ENCODE measurements at places on chromosomes 2 and 18.

DNA sequence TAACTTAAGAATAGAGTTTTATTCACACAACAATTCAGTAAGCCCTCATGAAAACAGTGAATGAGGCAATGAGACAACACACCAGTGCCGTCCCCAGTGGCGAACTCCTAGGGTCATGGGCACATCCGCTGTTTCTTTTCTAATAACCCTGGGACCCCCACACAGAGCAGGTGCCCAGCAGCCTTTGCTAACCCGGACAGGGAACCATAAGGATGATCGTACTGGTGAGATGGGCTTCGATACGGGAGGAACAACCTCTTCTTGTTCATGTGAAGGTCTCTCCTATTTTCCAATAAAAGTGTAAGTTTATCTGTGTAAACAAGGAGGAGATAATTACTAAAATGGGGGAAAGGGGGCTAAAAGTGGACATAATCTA, 97.4 kb upstream of the MGAT4A start:
- DNase-seq = no peak

- no peak for DNase-seq
Measured at GRCh38 chr2:205054789-205055188, 509.5 kb downstream of the PARD3B start.

- no peak for DNase-seq
Measured at GRCh38 chr2:30695749-30696148, 111.5 kb downstream of the CAPN13 start.

DNA sequence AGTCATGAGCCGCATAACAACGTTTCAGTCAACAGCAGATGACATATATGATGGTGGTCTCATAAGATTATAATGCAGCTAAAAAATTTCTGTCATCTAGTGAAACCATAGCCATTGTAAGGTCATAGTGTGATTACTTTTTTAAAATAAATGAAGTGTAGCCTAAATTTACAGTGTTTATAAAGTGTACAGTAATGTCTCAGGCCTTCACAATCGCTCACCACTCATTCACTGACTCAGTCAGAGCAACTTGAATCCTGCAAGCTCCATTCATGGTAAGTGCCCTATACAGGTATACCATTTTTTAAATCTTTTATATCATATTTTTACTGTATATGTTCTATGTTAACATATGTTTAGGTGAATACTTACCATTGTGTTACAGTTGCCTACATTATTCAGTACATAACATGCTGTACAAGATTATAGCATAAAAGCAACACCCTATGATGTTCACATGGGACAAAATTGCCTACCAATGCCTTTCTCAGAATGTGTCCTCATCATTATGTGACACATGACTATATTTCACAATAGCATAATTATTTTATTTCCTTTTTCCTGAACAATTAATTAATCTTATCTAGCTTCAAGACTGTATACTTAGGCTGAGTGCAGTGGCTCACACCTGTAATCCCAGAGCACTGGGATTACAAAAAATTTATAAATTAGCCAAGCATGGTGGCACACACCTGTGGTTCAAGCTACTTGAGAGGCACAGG, 1115.9 kb upstream of the ZEB2 start:
- no peak for DNase-seq

DNA sequence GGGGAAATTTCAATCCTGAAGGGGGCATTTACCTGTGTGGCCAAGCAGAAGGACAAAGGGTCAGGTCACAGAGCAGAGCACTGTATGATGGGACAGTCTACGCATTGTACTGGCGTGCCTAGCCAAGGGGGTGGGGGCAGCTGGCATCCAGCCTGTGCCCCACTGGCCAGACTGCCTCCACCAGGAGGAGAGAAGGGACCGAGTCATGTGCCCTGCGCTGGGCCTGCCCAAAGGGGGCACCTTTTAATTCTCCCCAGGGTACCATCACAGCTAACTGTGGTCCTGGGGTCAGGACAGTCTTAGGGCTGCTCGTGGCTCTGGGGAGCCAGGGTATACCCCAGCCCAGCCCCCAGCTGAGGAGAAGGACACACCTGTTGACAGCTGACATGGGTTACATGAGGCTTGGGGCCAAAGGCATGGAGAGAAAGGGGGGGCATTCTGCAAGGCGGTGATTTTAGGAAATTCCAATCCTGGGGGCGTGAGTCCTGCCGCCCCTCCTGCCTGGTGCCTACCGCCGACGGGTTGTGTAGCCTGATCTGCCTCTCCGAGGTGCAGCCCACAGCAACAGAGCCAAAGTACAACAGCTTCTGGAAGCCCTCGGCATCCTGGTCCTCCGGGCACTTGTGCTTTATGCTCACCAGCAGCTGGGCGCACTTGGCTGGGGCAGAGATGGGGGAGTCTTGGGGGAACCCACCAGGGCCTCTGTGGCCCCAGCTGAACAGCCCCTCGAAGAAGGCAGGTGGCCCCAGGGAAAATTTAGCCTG, 11.0 kb downstream of the CFAP65 start:
- DNase-seq = no peak

DNA sequence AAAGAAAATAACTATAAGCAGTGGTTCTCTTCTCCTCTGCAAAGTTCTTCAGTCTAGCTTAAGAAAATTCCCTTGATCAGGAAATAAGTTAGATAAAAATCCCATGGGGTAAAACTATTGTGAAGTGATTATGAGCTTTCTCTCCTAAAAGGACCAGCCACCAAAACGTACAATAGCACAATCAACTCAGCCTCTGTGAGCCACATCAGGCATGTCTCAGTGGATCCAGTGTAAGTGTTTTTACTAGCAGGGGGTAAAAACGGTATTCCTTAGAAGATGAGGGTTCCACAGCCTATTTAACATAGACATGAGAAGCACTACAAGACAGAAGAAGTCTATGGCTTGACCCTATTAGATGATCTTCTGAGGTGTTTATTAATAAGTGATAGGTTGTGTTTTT, 503.2 kb downstream of the PIK3C3 start:
- no peak for DNase-seq

Data from foreskin keratinocyte (primary cell).